HuH-7.5 (cell line): ENCODE measurements at places on chromosomes 4 and X.

GRCh38 chr4:23814996-23815660 lies 74.7 kb downstream of the PPARGC1A start:
- no peak for DNase-seq

DNA sequence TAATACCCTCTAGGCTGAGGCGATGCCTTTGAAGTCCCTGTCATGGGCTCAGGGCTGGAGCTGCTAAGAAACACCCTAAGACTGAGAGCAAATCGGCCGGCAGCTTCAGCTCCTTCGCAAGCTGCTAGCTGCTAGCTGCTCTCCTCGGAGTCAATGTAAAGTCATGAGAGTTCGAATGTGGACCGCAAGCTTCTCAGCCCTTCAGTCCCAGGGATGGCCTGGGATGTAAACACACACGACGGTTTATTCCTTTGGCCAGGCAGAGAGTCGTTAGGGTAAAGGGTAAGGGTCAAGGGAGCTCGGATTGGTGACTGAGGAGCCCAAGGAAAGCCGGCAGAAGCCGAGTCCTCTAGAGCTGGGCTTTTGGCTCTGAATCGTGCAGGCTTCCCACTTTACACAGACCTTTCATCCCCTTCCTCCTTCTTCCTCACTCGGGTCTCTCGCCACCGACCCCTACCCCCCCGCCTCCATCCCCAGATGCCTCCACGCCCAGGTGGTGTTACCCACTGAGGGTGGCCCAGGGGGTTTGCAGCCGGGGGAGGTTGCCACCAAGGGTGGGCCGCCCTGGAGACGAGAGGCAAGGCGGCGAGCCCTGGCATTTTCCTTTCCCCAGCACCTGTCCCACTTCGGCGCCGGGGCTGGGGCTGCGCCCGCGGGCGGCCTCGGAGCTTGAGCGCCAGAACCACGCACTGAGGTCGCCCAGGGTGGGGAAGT lies 3.1 kb upstream of the BCORL1 start:
- DNase-seq, result no peak

GRCh38 chrX:46180258-46180687 lies 364.9 kb downstream of the ZNF674 start:
- DNase-seq, result no peak

DNA sequence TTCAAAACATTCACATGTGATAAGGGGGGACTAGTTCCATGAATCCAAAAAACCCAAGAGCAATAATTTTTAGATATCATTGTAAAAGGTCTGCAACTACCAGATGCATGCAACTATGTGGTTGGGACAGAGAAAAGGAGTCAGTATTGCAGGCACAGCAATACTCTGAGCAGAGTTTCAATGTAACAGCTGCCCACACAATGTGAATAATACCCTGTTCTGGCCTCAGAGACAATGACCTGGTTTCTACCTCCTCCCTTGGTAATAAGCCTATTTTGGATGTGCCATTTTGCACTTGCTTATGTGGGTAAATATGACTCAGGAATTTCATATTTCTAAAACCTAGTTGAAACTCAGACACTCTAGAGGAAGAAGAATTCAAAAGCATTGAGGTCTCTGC lies 194.8 kb upstream of the RASGEF1B start:
- DNase-seq, result no peak

GRCh38 chr4:177093964-177094363 lies 215.7 kb upstream of the NEIL3 start:
- DNase-seq, result no peak

- DNase-seq, result no peak
These were observed 45.9 kb downstream of the FGFRL1 start for GRCh38 chr4:1057403-1057745.

DNA sequence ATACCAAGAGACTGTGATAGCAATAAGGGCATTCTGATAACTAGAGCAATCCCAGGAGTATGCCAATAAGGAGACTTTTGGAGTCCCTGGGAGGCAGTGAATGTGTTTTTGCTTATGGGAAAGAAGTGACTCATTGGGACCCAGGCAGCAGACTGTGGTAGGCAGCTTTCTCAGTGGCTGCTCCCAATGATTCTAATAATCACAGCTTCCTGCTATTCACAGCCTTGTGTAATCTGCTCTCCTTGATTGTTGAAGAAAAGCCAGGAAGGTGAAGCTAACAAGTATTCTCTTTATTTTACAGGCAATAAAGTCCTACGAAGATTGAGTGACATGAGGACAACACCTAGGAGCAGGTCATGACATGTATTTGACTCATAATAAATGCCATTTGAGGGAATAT lies 70.3 kb upstream of the DDX60 start:
- no peak for DNase-seq

- no peak for DNase-seq
These were observed 864.9 kb upstream of the SLIT2 start for GRCh38 chr4:19386786-19387185.
